ENCODE measurements at places on chromosomes 6 and 20. TPM values are rescaled to one million over a fixed set of nuclear protein-coding genes. Genes with fewer than 3 reads are reported as not detected.

GUCA1A gene
- not detected for total RNA-seq

TREM2 gene
- total RNA-seq: not detected

GFRAL gene
- total RNA-seq: not detected

SLC17A2 gene
- total RNA-seq: not detected

NR2E1 gene
- total RNA-seq: not detected

GRCh38 chr6:89387516-89388201 lies 24.4 kb downstream of the RRAGD start:
- peaks cover 9% of the 10 kb centered on the region for H3K27me3 ChIP-seq
- DNase-seq: no peak
- no peaks in the 10 kb centered on the region for H3K36me3 ChIP-seq
- H3K27ac ChIP-seq: no peak overlapping the region
- H3K4me3 ChIP-seq: no peak overlapping the region

DNA sequence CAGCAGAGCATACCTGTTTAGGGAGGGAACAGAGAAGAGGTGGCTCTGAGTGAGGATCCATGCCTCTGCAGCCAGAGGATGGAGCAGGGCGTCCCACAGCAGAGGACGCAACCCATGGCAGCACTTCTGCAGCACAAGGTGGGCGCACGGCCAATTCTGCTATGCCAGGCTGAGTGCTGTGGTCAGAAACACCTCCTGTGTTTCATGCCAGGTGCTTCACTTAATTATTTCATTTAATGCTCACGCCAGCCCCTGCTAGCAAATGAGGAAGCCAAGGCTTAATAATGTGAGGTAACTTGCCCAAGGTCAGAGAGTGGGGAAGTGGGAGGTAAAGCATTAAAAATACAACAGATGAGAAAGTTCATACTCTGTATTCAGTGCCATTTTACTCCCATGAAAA lies 68.5 kb upstream of the PTGIS start:
- no peak for DNase-seq
- H3K27ac ChIP-seq: no peak overlapping the region
- H3K4me3 ChIP-seq: no peak overlapping the region
- no peaks in the 10 kb centered on the region for H3K4me1 ChIP-seq

DNA sequence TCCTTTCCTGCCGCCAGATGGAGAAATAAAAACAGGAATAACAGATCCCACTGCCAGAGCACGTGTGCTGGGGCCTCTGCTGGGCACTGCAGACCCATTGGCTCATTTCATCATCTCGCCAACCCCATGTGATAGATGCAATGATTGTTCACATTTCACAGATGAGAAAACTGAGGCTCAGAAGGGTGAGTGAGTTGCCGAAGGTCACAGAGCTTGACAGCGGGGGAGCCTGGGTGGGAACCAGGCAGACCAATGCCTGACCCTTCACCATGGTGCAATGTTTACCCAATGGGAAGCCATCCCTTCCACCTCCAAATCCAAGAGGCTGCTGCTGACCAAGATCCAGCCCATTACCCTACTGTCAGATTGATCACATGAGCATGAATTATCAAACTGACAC lies 105.1 kb downstream of the JPH2 start:
- H3K27me3 ChIP-seq: no peaks in the 10 kb centered on the region
- H3K36me3 ChIP-seq: no peaks in the 10 kb centered on the region
- no peak for DNase-seq
- H3K4me3 ChIP-seq: no peak overlapping the region
- peaks cover 33% of the 10 kb centered on the region for H3K4me1 ChIP-seq

BPIFB4 gene
- not detected for total RNA-seq

GDAP1L1 gene
- not detected for total RNA-seq

- no peaks in the 10 kb centered on the region for H3K36me3 ChIP-seq
- no peak for DNase-seq
- H3K27me3 ChIP-seq: peaks cover 3% of the 10 kb centered on the region
- no peak overlapping the region for H3K27ac ChIP-seq
These were observed 48.0 kb upstream of the PTPRT start for GRCh38 chr20:43237651-43238168.

GRCh38 chr6:138334963-138335362 lies 42.7 kb upstream of the SMIM28 start:
- H3K27ac ChIP-seq: no peak overlapping the region
- H3K36me3 ChIP-seq: no peaks in the 10 kb centered on the region
- no peak for DNase-seq
- no peak overlapping the region for H3K4me3 ChIP-seq

DNA sequence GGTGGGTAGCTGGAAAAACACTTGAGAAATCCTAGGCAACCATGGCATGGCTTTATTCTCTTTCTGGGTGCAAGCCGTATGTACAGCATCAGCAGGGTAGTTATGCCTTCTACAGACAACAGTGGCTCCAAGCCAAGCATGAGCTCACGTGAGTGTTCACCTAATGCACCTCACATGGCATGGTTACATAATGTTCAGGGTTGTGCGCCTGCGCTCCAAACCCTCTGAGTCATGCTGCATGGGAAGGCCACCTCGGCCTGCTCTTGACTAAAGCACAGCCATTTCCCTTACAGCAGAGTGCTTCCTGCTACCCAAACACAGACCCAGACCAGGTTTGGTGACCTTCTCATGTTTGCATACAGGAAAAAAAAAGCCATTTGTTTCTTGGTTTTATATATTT lies 96.2 kb downstream of the VIP start:
- peaks cover 7% of the 10 kb centered on the region for H3K27me3 ChIP-seq
- no peak overlapping the region for H3K4me3 ChIP-seq

- DNase-seq: no peak
- no peaks in the 10 kb centered on the region for H3K4me1 ChIP-seq
- H3K27ac ChIP-seq: no peak within 1 kb of the TSS
- 0 out of 2 replicates have a peak, but pooled peaks cover 5% of the 10 kb centered on the region for H3K36me3 ChIP-seq
- H3K27me3 ChIP-seq: no peaks in the 10 kb centered on the region
- H3K4me3 ChIP-seq: no peak within 1 kb of the TSS
These were observed at the start of gene CRISP2 for GRCh38 chr6:49713346-49713745. TSS of gene CRISP2 (minus strand) at chr6:49713543. CDS start at chr6:49709196, 4,347 bp downstream.

NRSN1 gene
- not detected for total RNA-seq

DNA sequence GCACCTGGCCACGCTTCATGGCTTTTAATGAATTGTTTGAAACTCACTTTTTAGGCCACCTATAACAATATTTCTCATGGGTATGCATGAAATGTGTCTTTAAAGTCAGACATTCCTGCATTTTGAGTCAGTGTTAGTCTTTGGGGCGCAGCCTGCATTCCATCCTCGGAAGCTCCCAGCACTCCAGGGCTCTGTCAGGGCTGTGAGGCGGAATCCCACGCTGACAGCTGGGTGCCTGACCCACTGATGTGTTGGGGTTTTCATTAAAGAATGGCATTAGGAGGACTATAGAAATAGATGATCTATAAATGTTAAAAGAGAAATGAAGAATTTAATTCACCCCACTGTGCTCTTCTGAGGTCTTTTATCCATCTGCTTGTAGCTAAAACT lies 16.2 kb upstream of the CLDN20 start:
- H3K27me3 ChIP-seq: peaks cover 6% of the 10 kb centered on the region
- H3K27ac ChIP-seq: peak overlapping the region; percentile 90
- H3K4me3 ChIP-seq: peak overlapping the region; percentile 66
- peaks cover 37% of the 10 kb centered on the region for H3K36me3 ChIP-seq

- H3K4me3 ChIP-seq: no peak overlapping the region
- no peak overlapping the region for H3K27ac ChIP-seq
- H3K4me1 ChIP-seq: no peaks in the 10 kb centered on the region
- DNase-seq: no peak
- peaks cover 7% of the 10 kb centered on the region for H3K27me3 ChIP-seq
- no peaks in the 10 kb centered on the region for H3K36me3 ChIP-seq
These were observed 43.9 kb upstream of the FABP7 start for GRCh38 chr6:122735582-122735981.

DNA sequence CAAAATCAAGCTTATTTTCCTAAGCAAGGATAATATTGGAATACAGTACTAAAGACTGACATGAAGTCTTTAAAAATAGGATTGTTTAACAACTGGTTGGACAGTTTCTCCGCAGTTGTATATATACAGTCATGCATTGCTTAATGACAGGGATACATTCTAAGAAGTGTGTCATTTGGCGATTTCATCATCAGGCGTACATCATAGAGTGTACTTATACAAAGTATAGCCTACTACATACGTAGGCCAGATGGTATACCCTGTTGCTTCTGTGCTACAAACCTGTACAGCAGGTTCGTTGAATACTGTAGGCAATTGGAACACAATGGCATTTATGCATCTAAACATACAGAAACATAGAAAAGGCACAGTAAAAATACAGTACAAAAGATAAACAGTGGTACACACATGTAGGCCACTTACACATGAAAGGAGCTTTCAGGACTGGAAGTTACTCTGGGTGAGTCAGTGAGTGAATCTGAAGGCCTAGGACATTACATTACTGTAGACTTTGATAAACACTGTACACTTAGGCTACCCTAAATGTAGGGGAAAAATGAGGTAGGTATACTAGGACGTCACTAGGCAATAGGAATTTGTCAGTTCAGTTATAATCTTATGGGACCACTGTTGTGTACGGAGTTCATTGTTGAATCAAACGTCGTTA lies 20.1 kb downstream of the HECA start:
- H3K27me3 ChIP-seq: no peaks in the 10 kb centered on the region
- DNase-seq: no peak
- H3K36me3 ChIP-seq: no peaks in the 10 kb centered on the region
- H3K4me3 ChIP-seq: no peak overlapping the region
- peaks cover 23% of the 10 kb centered on the region for H3K4me1 ChIP-seq

DNA sequence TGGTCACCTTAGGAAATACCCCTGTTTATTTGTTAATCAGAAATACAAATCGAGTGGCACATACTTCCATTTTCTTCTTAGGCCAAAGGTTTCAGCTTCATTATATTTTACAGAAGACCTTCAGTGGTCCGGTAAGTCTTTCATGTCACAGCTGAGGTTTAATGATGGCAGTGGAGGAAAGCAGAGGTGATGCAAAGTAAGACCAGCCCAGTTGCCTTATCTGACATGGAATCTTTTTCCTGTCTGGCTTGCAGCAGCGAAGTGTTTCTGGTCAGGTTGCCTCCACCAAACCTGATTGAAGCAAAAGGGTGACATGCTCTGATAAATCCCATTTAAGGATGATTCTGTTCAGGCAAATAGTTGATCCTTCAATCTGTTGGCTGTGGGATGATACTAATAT lies 100.0 kb downstream of the PRDM1 start:
- peaks cover 8% of the 10 kb centered on the region for H3K36me3 ChIP-seq
- no peak overlapping the region for H3K4me3 ChIP-seq
- H3K27me3 ChIP-seq: 0 out of 2 replicates have a peak, but pooled peaks cover 1% of the 10 kb centered on the region
- H3K27ac ChIP-seq: no peak overlapping the region
- H3K4me1 ChIP-seq: peaks cover 41% of the 10 kb centered on the region
- DNase-seq: no peak

- DNase-seq: peak; percentile 52
- H3K27me3 ChIP-seq: peaks cover 10% of the 10 kb centered on the region
- H3K4me1 ChIP-seq: peaks cover 37% of the 10 kb centered on the region
- no peaks in the 10 kb centered on the region for H3K36me3 ChIP-seq
These were observed 18.0 kb upstream of the SIRPB2 start for GRCh38 chr20:1509237-1509636.

GRCh38 chr6:143544011-143544696 lies 32.6 kb upstream of the FUCA2 start:
- H3K36me3 ChIP-seq: no peaks in the 10 kb centered on the region
- no peak overlapping the region for H3K27ac ChIP-seq
- no peak overlapping the region for H3K4me3 ChIP-seq
- peaks cover 39% of the 10 kb centered on the region for H3K4me1 ChIP-seq
- no peak for DNase-seq

OR2H2 gene
- total RNA-seq: not detected

PLTP gene
- total RNA-seq: 8.1 TPM

DNA sequence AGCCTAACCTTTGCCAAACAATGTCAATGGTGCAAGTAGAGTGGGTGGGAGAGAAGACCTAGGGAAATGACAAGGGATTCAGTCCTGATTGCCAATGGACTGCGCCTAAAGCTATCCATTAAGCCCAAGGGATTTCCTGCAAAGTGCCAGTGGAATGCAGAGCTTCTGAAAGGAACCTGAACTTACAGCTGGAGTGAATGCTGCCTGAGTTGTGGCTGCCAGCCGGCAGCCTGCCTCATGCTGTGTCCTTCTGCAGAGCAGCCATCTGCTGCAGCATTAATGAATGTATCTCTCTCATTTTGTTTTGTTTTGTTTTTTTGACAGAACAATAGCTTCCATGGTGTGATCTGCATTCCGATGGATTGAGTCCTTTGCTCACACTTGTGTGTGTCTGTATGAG lies 44.7 kb downstream of the SLC35F1 start:
- H3K27me3 ChIP-seq: no peaks in the 10 kb centered on the region
- no peak overlapping the region for H3K27ac ChIP-seq
- no peak for DNase-seq
- H3K4me3 ChIP-seq: no peak overlapping the region
- H3K36me3 ChIP-seq: no peaks in the 10 kb centered on the region

- H3K27ac ChIP-seq: peak overlapping the region; percentile 84
- peaks cover 5% of the 10 kb centered on the region for H3K27me3 ChIP-seq
- H3K4me1 ChIP-seq: peaks cover 66% of the 10 kb centered on the region
- H3K4me3 ChIP-seq: peak overlapping the region; percentile 60
These were observed 2.7 kb downstream of the HIVEP2 start for GRCh38 chr6:142942238-142942637.

C6orf52 gene
- total RNA-seq: not detected
